Stimulated activated CD4-positive, alpha-beta T cell treated with anti-CD3 and anti-CD28 coated beads, Interleukin-4, amount 100 ng/mL, for 4 hours (primary cell): ENCODE measurements at places on chromosomes 2 and 18.

DNA sequence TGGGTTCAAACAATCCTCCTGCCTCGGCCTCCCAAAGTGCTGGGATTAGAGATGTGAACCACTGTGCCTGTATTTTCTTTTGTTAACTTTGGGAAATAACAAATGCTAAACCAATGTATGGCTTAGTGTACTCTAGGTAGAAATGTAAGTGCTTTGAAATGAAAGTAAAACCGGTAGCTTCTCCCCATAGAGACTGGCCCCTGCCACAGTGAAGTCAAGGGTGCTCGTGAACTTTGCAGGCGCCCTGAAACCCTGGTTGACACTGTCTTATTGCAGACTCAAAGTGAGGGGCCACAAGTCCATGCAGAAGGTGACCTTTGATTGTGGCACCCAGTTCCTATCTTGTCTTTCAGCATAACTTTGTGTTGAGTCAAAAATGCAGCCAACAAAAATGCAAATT lies 24.2 kb upstream of the MTCL1 start:
- no peak for DNase-seq

DNA sequence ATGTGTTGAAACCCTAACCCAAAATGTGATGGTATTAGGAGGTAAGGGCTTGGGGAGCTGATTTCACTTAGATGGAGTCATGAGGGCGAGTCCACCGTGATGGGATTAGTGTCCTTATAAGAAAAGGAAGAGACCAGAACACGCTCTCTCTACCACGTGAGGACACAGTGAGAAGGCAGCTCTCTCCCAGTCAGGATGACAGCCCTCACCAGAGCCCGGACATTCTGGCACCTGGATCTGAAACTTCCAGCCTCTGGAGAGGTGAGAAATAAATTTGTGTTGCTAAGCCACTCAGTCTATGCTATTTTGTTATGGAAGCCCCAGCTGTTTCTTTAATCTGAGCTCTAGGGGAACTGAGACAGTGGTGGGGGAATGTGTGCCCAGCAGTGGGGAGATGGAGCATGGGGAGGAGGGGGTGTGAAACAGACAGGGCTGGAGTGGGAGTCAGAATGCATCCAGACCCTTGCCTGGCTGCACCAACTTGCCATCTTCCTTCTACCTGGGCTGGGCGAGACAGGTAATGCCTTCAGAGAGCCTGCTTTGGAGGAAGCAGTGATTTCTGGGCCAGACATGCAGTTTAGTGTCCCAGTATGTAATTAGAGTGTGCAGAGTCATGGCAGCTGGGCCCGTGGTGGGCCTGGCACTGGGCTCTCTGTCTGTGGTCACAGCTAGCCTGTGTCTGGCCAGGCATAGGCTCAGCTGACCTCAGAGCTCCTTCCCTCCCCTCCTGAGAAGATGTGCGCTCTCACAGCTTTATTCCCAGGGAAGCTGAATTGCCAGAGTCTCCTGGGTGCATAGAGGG lies 38.1 kb downstream of the RHOB start:
- DNase-seq: no peak

GRCh38 chr2:190984595-190984994 lies 29.4 kb downstream of the STAT1 start:
- DNase-seq: peak; percentile 19

GRCh38 chr2:239152239-239152915 lies 248.4 kb downstream of the HDAC4 start:
- DNase-seq: no peak

DNA sequence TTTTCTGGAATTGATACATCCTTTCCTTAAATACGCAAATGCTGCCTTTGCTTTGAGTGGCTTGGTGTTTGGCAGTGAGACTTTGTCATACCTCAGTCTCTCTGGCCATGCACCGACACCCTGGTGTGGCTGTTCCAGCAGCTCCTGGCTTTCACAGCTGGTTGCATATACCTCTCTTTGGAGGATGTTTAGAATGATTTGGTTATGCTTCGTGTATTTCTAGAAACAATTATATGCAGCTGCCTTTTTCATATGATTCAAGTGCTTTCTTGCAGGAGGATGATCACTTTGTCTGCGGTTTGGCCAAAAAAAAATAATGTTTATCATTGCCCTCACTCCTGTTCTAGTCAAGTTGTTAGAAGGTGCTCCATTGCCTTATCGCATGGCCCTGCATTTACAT lies 95.0 kb upstream of the EML6 start:
- DNase-seq: no peak

DNA sequence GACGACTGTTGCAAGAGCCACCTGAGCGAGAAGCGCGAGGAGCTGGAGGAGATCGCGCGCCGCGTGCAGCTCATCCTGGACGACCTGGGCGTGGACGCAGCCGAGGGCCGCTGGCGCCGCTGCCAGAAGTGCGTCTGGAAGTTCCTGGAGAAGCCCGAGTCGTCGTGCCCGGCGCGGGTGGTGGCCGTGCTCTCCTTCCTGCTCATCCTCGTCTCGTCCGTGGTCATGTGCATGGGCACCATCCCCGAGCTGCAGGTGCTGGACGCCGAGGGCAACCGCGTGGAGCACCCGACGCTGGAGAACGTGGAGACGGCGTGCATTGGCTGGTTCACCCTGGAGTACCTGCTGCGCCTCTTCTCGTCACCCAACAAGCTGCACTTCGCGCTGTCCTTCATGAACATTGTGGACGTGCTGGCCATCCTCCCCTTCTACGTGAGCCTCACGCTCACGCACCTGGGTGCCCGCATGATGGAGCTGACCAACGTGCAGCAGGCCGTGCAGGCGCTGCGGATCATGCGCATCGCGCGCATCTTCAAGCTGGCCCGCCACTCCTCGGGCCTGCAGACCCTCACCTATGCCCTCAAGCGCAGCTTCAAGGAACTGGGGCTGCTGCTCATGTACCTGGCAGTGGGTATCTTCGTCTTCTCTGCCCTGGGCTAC lies 1.2 kb downstream of the KCNF1 start:
- no peak for DNase-seq

- DNase-seq: no peak
These were observed 8.5 kb downstream of the HS6ST1 start for GRCh38 chr2:128310094-128310716.

- DNase-seq: no peak
These were observed 435.0 kb upstream of the TNP1 start for GRCh38 chr2:217294818-217295217.

DNA sequence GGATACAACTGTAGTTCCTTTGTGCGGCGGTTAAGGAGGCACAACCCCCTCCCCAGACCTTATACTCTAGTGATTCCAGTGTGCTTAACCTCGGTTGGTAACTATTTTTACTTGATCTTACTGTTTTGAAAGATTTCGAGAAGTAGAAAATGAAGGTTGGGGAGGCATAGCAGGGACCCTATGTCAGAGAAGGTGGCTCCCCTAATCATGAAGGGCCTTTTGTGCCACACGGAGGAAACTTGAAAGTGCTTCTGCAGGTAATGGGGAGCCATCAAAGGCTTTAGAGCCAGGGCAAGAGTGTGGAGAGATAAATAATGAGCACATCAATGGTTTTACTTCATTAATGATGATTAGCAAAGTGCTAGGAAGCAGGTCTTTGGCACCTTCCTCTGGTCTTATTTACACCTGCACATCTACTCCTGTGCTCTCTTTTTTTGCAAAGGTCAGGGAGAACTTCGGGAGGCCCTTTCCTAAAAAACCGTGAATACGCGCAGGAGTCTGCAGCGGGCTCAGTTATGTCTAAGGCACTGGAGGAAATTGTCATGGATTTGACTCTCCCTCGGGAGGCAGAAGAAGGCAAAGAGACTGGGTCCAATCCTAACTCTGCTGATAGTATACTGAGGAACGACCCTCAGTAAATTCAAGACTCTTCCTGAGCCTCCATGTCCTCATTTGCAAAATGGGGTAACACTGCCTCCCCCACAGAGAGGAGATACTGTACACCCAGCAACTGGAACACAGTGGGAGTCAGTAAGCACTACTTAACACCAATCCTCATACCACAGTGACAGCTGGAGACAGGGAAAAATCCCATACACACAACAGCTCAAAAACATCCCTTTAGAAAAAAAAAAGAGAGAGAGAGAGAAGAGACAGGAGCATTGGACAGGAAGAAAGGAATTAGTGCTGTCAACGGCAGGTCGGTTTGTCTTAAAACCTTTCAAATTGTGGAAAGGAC lies 81.6 kb downstream of the DDX1 start:
- DNase-seq: no peak

DNA sequence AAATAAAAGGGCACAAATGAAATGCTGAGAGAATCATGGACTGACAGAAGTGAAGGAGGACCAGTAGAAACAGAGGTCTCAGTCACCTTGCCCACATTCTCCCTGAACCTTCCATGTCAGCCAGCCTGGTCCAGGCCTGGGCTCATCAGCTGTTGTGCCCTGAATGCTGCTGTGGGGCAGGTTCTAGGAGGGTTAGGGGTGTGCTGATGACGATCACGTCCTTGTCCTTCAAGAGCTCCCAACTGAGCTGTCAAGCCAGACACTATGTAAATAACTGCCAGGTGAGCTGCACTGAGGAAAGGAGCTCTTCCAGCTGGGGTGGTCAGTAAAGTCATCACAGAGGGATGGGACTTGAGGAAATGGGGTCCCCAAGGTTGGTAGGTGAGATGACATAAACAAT lies 156.5 kb downstream of the SMAD2 start:
- no peak for DNase-seq

GRCh38 chr18:54616220-54616848 lies 25.3 kb downstream of the DYNAP start:
- DNase-seq: no peak

- no peak for DNase-seq
These were observed 167.6 kb upstream of the TNP1 start for GRCh38 chr2:217027414-217027813.

- no peak for DNase-seq
These were observed 709.9 kb upstream of the PKDCC start for GRCh38 chr2:41337956-41338355.

- DNase-seq: no peak
These were observed 310.5 kb downstream of the MYCN start for GRCh38 chr2:16250886-16251285.

DNA sequence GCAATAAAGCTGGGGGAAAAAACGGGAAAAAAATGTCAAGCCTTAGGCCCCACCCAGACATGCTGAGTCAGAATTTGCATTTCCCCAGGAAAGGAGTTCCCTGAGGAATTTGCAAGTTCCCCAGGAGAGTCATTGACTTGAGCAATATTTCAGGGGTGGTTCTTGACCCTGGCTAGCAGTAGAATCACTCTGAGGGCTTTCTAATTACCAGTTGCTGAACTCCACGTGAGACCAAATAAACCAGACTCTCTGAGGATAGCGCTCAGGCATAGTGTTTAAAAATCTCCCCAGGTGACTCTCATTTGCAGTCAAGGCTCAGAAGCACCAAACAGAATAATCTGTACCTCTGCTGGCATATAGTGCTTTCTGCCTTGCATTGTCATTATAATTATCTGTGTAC lies 48.7 kb downstream of the C1QL2 start:
- no peak for DNase-seq

DNA sequence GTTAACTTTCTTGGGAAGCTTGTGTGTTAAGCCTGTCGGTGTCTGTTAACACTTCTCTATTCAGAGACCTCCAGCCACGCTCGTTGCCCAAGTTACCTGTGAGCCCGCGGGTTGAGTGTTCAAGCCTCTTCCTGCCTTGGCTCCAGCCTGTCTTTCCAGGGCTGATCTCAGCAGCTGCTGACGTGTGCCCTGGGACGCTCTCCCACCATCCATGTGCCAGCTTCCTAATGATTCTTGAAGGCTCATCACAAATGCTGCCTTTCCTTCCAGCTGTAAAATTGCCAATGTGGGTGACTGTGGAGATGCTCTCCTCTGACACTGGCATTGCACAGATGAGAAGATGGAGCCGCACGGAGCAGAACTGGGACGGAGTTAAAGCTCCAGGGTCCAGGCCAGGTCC lies 6.1 kb downstream of the RNF144A start:
- DNase-seq: no peak

GRCh38 chr2:18368008-18368407 lies 192.4 kb downstream of the RDH14 start:
- DNase-seq: no peak

GRCh38 chr2:158761621-158762020 lies 33.5 kb upstream of the DAPL1 start:
- no peak for DNase-seq

- no peak for DNase-seq
These were observed 65.7 kb upstream of the FIGN start for GRCh38 chr2:163801486-163801885.

DNA sequence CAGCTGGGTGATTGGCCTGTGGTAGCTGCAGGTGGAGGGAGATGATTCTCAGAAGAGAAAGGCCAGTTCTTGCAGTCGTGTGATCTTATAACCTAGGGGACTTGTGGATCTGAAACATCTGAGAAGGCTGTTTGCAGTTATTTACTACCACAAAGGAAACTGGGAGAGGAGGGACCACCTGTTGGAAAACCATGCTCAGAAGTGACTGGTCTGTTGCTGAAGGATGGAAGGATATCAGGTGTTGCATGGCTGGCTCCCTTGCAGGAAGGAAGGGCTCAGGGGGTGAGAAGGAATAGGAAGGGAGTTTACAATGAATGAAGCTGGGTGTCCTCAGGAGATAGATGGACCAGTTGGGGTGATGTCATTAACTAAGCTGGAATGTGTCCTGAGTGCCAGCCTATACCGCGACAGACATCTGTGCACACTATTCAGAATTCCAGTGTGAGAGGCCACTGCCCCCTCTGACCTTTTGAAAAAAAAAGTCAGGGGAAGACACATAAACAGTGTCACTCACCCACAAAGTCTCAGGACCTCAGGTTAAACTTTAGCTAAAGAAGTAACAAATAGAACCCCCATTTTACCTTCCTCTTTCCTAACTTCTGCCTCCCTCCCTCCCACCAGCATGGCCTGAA lies 17.5 kb downstream of the IGFBP2 start:
- DNase-seq: no peak

- DNase-seq: no peak
These were observed 133.1 kb upstream of the PELI1 start for GRCh38 chr2:64277101-64277849.

GRCh38 chr2:54254180-54254579 lies 1.8 kb downstream of the TSPYL6 start:
- DNase-seq: no peak

- no peak for DNase-seq
These were observed 109.6 kb downstream of the GLI2 start for GRCh38 chr2:120845277-120845676.

GRCh38 chr18:711657-712400 lies 601 bp downstream of the ENOSF1 start:
- peak; percentile 81 for DNase-seq

DNA sequence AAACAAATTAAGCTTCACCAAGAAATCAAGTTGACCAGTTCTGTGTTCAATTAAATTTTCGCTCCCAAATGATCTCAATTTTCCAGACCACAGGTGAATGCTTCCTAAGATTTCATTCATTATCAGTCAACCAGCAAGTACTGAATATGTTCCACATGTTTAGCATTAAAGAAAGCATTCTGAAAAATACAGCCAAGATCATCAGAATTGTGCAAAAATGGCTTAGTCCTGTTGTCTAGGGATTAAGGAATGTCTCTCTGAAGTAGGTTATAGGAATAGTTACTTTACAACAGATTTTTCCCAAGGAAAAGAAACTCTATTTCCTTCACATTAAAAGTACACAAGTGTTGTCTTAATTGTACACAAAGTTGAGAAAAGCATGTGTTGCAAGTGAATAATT lies 69.2 kb downstream of the NRXN1 start:
- no peak for DNase-seq
